Vagina (tissue), 2 donors: ENCODE measurements at places on chromosomes 5 and 9. TPM values are rescaled to one million over a fixed set of nuclear protein-coding genes. Genes with fewer than 3 reads are reported as not detected.

GRCh38 chr5:149596712-149597111 lies 15.4 kb downstream of the ARHGEF37 start:
- peak overlapping the region; percentile 49 for H3K27ac ChIP-seq
- H3K4me3 ChIP-seq = no peak overlapping the region
- H3K27me3 ChIP-seq = no peaks in the 10 kb centered on the region
- peaks cover 16% of the 10 kb centered on the region for H3K4me1 ChIP-seq
- DNase-seq = no peak
- H3K36me3 ChIP-seq = peaks cover under 1% of the 10 kb centered on the region

DNA sequence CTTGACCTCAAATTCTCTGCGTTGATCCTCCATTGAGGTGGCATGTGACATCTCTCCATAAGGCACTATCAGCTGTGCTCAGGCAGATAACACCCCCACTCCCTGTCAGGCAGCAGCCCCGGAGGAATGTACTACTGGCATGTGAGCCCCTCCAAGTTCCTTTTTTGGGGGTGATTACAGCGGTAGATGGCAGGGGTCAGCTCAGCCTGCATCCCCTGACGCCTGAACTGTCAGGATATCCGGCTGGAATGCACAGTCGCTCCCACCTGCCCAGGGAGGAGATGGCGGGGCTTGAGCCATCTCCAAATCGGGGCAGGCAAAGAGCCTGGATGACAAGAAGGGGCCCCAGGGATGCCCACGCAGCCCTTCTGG lies 40.8 kb downstream of the FAM78A start:
- H3K36me3 ChIP-seq = no peaks in the 10 kb centered on the region
- no peak overlapping the region for H3K4me3 ChIP-seq
- H3K27me3 ChIP-seq = no peaks in the 10 kb centered on the region
- DNase-seq = no peak
- H3K4me1 ChIP-seq = peaks cover 13% of the 10 kb centered on the region

GRCh38 chr5:4970171-4970570 lies 170.0 kb upstream of the ADAMTS16 start:
- no peak overlapping the region for H3K4me3 ChIP-seq
- no peaks in the 10 kb centered on the region for H3K4me1 ChIP-seq
- H3K27ac ChIP-seq = no peak overlapping the region
- no peaks in the 10 kb centered on the region for H3K27me3 ChIP-seq

DNA sequence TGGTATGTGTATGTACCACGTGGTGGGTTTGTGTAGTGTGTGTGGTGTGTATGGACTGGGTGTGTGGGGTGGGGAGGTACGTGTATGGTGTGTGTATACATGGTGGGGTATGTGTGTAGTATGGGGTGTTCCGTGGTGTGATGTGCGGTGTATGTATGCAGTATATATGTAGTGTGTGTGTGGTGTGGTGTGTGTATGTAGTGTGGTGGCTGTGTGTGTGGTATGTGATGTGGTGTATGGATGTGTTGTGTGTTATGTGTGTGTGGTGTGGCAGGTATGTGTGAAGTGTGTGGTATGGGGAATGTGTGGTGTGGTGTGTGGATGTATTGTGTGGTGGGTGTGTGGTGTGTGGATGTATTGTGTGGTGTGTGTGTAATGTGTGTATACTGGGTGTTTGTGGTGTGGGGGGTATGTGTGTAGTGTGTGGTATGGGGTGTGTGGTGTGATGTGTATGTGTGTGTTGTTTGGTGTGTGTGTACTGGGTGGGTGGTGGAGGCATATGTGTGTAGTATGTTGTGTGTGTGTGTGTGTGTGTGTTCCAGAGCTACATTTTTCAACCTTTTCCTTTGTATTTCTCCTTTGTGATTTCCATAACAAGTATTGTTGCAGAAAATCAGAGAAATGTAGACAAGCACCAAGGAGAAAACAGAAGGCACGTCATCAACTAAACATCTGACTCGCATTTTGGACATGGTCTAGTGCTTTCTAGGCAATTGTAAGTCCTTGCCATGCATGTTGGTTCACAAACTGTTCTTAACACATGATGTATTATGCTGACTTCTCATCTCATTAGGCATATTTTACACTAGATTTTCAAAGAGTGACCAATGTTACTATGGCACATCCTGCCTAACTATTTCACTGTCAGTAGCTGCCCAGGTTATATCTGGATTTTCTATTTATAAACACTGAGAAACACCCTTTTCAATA lies 13.2 kb downstream of the SEMA4D start:
- DNase-seq = no peak
- H3K4me3 ChIP-seq = peak overlapping the region; percentile 6
- no peaks in the 10 kb centered on the region for H3K27me3 ChIP-seq
- peaks cover 12% of the 10 kb centered on the region for H3K4me1 ChIP-seq
- H3K27ac ChIP-seq = no peak overlapping the region

DNA sequence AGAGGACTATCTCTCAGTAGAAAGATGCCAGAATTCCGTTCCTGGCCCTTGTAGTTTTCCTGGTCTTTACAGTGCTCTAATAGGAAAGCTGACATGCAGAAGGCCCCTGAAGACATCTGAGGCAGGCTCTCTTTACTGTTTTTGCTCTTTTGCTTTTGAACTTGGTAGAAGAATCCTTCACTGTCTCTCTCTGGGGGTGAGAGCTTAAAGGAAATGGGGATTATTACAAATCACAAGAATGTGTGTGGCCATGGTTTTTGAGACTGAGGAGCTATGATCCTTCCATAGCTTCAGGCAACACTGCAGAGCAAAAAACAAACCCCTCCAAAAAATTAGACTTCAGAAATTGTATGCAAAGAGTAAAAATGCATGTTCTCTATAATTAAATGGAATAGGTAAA lies 89.2 kb downstream of the PPIC start:
- H3K4me1 ChIP-seq = peaks cover 3% of the 10 kb centered on the region
- no peaks in the 10 kb centered on the region for H3K27me3 ChIP-seq
- no peak for DNase-seq
- no peak overlapping the region for H3K4me3 ChIP-seq
- H3K27ac ChIP-seq = no peak overlapping the region

DNA sequence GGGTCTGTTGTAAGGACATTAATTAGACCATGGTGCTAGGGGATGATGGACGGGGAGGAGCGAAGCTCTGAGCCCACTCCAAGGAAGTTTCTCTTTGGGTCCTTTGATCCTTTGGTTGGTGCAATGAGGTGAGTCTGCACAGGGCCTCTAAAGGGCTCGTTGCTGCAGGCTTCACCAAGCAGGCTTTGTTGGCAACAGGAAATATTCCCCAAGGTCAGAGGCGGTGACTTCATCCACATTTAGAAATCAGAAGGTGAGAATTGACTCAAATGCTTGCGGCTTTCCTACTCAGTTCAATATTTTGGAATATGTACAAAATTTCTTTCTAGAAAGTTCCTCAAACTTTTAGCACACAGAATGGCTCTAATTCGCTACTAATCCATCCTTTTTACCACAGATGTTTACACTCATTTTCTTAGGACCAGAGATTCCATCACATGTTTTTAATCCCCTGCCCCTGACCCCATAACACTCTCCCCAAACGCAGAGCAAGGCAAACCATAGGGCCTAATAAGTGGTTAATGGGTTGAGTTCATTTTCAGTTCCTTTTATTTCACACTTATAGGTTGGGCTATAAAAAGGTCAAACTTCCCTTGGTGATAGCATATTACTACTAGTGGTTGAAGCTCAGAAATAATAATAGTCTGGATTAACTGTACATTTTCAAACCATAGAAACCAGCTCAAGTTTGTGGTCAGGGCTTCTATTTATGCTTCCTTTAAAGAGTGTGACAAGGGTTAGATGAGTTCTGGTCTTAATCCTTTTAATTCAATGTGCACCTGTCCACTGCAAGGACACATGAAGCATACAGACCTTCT lies 37.3 kb upstream of the TMEM252 start:
- no peaks in the 10 kb centered on the region for H3K4me1 ChIP-seq
- H3K27ac ChIP-seq = no peak overlapping the region
- no peaks in the 10 kb centered on the region for H3K36me3 ChIP-seq
- no peak overlapping the region for H3K4me3 ChIP-seq
- H3K27me3 ChIP-seq = no peaks in the 10 kb centered on the region

The PRRX2 gene
- 43.7 TPM for total RNA-seq

The TPPP gene
- total RNA-seq = 4.7 TPM

DNA sequence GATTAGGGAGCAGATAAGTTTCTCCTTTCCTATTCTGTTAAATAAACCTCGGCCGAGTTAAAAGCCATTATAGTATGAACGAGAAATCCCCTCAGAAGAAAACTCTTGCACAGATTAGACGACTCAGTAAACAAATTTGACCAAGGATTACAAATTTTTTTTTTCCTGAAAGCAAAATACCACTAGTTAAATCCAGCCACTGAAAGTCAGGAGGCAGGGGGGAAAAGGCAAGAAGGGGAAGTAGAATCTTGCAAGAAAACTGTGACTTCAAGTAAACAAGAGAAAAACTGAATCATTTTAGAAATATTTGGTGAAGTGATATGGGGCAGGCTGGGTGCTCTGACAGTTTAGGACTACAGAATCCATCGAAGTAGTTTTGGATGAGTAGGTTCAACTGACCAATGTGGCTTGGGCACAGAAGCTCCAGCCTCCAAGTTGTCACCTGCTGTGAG lies 251.0 kb downstream of the DENND1A start:
- no peak for DNase-seq
- peak overlapping the region; percentile 15 for H3K27ac ChIP-seq
- no peaks in the 10 kb centered on the region for H3K27me3 ChIP-seq
- H3K4me1 ChIP-seq = peaks cover 16% of the 10 kb centered on the region
